ENCODE measurements at places on chromosomes 3 and 15.

DNA sequence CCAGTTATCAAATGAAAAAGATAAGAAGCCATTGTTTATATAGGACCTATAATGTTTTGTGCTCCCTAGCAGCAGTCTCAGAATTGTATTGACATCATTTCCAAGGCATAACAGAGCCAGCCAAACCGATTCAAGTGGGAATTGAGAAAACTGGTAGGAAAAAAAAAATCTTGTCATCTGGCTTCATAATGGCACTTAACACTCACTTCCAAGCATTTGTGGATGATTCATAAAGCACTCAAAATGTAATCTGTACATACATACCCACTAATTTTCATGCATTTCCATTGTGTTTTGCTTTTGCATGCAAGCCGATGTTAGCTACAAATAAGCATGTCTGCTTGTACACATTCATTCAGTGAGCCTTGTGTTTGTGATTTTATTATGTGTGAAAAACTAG lies 18.6 kb upstream of the TRPC1 start:
- DNase-seq = no peak

DNA sequence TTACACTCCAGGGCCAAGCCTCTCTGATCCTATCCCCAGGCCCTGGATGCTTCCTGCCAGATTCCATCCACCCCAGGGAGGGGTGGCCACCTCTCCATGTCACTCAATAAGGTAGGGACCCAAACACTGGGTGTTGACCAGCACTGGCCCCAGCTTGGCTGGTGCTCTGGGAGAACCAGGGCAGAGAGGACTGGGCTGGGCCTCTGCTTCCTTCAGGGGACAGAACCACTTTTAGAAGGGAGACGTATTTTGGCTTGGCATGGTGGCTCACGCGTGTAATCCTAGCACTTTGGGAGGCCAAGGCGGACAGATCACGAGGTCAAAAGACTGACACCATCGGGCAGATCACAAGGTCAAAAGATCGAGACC lies 4.7 kb upstream of the CPLX3 start:
- no peak for DNase-seq

DNA sequence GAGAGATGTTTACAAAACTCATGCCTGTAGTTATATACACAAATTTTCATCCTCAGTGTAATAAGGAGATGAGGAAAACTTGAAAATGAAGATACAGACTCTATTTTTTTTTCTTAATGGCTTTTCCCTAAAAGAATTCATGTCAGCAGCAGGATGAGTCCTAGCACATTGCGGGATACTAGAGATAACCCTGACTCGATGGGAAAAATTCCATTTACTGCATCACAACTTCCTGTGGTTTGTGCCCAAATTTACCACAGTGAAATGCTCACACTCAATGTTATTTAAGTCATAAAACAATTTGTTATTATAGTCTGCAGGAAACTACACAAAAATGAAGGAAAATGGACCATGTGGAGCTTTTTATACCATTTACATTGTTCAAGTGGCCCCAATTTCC lies 581.9 kb upstream of the ZNF717 start:
- no peak for DNase-seq

- no peak for DNase-seq
Measured at GRCh38 chr15:73388256-73388781, 19.6 kb upstream of the HCN4 start.

GRCh38 chr3:62843508-62843907 lies 31.7 kb downstream of the CADPS start:
- DNase-seq = no peak

Measured in stimulated activated naive CD4-positive, alpha-beta T cell (primary cell).